CD4-positive, alpha-beta T cell treated with Interleukin-15 for 4 hours (primary cell): ENCODE measurements at places on chromosomes 7 and 10.

DNA sequence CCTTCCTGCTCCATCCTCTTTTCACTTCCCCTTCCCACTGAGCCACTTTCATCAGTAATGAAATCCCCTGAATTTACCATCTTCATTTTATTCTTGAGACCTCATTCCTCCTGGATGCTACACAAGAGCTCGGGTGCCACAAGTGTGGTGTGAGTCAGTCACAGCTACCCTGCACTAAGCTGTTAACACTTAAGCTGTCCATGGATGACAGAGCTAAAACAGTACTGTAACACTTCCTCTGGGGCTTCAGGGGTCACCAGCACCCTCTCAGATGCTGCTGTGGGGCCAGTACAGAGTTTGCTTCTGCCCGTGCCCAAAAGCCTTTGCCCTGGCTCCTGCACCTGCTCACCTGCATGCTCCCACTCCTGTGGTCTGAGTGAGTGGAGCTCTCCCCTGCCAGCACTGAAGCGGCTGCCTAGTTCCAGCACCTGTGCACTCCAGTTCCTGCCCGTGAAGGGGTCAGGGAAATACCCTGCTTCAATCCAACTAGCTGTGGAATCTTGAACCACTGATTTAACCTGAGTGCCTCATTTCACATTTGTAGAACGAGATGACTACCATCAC lies 71.9 kb downstream of the POT1 start:
- DNase-seq = no peak

DNA sequence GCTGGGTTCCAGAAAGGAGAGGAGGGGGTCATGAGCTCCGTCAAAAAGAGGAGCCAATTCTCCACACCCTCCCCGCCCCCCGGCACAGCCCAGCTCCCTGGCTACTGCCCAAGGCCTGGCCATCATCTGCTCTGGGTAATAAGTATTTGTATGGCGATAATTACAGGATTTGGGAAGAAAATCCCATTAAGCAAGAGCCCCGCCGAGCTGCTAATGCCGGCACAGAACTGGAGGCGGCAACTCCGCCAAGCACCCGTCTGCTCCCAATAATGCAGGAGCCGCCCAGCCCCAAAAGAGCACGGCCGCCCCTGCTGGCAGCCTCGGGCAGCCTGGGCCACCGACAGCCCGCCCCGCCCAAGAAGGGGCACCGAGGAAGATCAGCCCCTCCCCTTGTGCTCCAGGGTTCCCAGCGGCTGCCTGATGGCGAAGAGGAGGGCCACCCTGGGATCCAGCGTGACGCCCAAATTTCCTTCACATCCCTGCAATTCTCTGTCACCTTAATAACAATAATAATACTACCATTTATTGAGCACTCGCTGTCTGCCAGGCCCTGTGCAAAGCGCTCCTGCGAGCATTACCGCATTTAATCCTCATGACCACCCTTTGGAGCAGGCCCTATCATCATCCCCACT lies 5.9 kb downstream of the SLIT1 start:
- DNase-seq = no peak

DNA sequence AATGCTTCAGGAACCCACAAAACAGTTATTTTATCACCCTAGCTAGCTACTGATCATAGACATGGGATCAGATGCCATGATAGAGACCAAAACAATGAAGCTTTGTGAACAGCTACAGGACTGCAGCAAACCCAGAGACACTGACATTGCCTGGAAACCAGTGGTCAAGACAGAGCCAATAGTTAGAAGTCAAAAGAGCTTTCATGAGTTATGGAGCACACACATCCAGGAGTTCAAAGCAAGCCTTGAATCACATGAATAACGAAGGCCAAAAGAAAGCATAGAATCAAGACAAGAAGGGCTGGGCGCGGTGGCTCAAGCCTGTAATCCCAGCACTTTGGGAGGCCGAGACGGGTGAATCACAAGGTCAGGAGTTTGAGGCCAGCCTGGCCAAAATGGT lies 34.5 kb upstream of the GSAP start:
- no peak for DNase-seq

DNA sequence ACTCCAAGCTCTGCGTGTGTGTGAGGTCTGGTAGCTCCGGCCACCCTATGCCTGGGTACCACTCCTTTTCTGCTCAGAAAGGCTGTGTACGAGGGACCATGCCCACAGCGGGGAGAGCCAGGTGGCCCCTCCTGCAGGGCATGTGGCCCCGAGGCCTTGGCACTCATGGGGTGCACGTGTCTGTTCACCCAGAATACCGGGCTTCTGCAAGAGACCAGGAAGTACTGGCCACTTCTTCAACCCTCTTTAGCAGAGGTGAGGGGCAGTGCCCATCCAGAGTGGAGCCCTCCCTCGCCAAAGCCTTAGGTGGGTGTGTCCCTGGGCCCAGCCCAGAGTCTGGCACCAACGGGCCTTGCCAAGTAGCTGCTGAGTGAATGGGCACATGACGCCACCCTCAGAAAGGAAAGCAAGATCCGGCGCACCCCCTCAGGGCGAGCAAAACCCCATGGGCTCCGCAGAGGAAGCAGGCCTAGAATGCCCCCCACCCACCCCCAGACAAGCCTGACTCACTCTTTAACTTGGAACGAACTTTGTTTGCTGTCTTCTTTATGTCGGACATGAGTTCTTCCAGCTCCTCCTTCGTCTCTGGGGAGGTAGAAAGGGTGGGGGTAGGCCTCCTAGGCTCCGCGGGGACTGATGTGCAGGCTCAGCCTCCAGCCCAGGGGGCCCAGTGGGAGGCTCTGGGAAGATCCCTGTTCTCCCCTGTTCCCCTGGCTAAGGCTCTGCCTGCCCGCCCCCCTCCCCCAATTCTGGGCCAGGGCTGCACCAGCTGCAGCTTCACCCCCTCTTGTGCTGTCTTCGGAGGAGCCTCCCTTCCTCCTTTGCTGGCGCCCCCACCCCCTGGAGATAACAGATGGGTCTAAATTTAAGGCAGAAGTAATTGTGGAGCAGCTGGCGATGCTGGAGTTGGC lies 14.6 kb downstream of the STX1A start:
- DNase-seq = no peak

- no peak for DNase-seq
Measured at GRCh38 chr7:725223-726005, 1.1 kb upstream of the DNAAF5 start.

- DNase-seq = no peak
Measured at GRCh38 chr10:110802090-110802489, 69.6 kb upstream of the PDCD4 start.

DNA sequence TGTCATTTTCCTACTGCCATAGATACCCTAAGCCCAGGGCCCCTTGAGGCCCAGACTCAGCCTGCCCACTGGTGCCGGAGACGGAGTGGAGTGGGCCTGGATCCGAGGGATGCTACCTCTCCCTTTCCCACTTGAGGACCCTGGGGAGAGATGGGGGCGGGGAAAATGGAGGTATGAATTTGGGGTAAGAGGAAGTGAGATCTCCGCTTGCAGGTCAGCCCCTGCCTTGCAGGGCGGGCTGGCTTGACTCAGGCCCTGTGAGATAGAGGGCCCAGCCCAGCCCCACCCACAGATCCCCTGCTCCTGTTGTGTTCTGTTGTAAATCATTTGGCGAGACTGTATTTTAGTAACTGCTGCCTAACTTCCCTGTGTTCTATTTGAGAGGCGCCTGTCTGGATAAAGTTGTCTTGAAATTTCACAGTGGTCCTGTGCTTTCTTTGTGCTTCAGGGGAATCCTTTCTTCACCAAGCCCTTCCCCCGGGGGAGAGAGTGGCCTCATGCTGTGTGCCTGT lies 13.2 kb downstream of the YKT6 start:
- no peak for DNase-seq

DNA sequence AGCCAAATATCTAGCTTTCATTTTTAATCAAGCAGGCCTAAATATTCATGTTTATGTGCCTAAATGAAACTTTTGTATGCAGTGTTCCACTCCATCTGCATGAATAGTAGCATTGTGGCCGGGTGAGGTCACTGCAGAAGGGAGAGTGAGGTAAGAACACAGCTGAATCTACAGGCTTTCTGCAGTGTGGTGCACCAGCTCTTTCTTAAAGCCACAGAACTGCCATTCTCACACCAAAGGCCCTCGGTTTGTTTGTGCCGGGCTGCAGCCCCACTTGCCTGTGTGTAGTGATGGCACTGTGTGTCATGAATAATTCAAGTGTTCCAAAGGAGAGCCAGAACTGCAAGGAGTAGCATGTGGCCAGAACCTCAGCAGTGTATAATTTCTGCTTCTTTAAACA lies 204.1 kb downstream of the TRIL start:
- DNase-seq = no peak

DNA sequence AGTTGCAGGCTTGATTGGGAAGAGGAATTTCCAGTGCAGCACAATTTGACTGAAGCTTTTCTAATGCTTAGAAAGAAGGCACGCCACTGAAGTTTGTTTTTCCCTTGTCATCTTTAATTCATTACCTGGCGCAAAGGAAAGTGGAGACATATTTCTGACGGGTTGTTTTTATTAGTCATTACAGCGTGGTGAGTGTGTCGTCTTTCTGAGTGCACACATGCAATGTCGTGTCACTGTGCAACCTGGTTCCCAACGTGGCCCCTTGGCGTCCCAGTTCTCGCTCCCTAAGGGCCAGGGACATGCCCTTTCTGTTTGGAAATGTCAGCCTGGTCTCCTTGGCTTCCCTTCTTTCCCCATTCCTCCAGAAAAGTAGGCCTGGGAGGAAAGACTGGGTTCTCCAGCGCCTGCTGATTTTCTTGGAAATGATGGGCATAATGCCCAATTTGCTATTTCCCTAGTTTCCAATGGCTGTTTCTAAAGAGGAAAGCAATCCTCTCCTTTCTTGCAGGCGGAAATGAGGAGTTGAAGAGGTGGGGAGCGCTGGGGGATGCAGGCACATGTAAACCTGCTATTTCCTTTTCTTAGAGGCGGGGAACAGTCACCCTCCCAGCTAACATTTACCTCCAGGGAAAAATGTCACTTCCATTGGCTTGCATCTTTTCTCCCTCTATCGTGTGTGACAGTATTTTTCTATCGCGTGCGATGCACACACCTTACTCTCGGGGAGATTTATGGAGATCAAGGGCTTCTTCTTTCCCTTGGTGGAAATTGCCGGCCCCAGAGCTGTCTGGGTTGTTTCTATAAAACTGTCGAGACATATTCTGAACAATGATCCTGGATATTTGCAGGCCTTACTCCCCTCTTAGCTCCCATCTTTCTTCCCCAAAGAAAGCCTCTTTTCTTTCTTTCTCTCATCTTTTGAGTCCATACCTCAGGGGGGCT lies 249.8 kb downstream of the ARHGAP12 start:
- no peak for DNase-seq

- no peak for DNase-seq
Measured at GRCh38 chr7:158574308-158575036, 13.2 kb downstream of the PTPRN2 start.

GRCh38 chr10:117134056-117134305 lies 4.1 kb downstream of the VAX1 start:
- DNase-seq = no peak

- DNase-seq = no peak
Measured at GRCh38 chr7:37491919-37492694, 43.4 kb upstream of the ELMO1 start.

- no peak for DNase-seq
Measured at GRCh38 chr7:108684629-108685028, 115.0 kb downstream of the DNAJB9 start.

- no peak for DNase-seq
Measured at GRCh38 chr10:29539412-29539811, 95.4 kb downstream of the SVIL start.

- no peak for DNase-seq
Measured at GRCh38 chr10:124497196-124497881, 35.7 kb downstream of the LHPP start.

DNA sequence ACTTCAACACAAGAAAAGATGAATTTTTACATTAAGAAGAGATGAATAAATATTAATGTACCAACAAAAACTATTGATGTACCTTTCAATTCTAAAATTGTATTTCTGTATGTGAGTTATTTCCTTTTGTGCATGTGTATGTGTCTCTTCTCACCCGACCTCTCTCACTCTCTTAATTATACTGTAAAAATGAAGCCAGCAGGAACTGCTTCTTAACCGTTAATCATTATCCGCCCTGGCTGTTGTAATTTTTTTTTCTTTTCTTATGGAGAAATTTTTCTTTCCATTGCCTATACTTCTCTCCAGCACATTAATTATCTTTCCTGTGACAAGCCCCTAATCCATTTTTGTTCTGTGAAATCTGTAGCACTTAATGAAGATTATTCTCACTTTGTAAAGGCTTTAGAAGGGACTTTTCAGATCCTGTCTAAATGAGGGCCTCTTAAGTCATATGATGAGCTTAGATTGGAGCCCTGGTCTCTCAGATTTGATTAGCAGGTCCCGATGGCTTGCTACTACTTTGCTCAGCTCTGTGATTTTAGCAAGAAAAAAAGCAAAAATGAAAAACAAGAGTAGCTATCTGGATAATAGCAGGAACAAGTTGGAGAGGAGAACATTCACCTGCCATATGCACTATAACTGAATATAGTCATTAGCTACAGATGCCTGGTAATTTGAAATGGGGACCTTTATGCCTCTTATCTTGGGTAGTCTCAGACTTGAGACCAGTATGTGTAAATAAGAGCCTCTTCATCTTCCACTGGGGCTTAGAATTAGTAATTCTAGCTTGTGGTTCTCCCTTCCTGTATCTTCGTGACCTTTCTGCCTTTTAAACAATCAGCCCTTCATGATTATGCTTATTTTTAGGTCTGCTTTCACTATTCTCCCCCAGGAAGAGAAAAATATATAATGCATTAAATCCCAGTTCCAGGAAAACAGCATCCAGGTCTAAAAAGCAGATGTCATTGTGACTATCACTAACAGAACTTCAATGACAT lies 80.0 kb upstream of the COL1A2 start:
- DNase-seq = no peak

DNA sequence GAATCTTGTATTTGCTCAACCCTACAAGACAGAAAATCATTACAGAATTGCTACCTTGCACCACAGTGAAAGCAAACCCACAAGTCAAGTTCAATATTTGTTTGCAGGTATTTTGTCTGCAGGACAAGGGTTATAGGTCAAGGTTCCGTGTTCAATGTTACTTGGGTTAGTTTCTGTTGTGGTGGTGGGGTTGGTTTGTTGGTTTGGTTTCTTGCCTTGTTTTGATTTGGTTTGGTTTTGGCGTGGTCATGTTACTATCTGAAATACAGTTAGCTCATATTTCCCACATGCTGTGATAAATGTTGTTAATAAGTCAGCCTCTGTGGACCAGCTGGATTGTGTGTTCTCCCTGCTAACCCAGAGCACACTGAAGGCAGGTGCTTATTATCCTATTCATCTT lies 75.6 kb upstream of the INSIG1 start:
- no peak for DNase-seq

DNA sequence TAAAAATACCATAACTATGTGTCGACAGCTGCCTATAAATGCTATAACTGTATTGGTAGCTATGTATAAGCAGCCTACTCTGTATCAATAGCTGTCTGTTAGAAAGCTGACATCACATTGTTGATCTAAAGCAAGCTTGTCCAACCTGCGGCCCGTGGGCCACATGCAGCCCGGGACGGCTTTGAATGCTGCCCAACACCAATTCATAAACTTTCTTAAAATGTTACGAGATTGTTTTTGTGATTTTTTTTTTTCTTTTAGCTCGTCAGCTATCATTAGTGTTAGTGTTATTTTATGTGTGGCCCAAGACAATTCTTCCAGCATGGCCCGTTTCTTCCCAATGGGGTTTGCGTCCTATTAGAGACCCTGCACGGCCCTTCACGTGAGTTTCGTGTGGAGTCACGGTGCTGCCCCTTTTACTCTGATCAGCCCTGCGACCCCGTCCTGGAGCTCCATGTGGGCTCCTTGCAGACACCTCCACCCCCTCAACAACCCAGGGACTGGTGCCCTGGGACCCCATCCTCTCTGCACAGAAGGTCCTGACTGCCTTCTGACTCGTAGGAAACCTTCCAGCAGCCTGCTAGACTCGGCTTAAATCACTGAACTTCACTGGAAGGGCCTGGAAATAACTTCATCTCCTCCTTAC lies 4.5 kb upstream of the PRKAR1B start:
- no peak for DNase-seq
